GM18507 (cell line): ENCODE measurements at places on chromosomes 6 and 20.

DNA sequence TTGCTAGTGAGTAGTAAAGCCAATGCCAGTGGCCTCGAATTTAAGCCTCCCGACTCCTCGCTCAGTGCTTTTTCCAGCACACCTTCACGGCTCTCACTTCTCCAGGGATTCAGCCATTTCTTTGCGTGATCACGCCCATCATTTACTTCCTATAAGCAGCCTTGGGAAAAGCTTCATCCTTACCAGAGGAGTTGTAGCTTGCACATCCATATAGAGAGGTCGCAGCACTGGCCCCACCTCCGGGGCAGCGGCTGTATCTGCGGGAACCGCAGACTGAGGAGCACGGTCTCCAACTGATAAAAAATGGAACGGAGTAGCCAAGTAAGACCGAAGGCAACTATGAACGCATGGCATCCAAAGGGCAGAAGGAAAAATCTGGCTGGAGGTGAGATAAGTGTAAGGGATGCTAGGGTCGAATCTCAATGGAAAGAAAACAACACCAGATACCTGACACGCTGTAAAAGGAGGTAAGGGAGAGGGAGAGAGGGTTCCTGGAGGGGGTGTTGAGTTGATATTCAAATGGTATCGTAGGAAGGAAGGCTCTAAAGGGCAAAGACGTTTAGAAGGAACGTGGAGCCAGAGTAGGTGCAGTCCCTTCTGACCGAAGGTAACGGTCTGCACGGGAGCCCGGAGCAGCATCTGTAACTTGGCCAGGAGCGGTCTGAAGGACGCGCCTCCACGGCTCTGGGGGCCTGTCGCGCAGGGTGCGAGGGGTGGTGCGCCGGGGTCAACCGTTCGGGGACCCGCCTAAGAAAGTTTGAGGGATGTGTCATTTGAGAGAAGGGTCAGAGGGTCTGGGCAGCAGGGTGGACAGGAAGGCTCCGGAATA is 640 bp downstream of the NFS1 start:
- DNase-seq = no peak

DNA sequence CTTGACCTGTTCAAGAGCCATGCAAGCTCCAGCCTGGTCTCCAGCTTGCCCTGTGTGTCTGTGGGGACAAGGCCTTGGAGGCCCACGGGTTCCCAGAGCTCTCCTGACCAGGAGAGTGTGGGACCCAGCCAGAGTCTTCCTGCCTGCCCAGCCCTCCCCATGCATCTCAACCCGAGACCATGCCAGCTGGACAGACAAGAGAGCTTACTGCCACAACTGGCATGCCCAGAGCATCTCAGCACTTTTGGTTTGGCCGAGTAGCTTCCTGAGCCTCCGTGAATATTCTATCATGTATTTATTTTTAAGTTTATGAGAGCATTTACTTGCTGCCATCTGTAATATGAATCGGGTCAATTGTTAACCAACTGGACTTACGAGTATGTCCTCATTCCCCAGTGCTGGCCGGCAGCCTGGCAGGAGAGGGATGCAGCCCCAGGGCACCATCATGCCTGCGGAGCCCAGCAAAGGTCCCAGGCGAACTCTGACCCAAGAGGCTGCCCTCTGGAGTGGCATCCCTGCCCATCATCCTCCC is 14.9 kb downstream of the IP6K3 start:
- DNase-seq = no peak

- DNase-seq = no peak
Observed at GRCh38 chr6:165895421-165896165, 232.6 kb upstream of the PDE10A start.

DNA sequence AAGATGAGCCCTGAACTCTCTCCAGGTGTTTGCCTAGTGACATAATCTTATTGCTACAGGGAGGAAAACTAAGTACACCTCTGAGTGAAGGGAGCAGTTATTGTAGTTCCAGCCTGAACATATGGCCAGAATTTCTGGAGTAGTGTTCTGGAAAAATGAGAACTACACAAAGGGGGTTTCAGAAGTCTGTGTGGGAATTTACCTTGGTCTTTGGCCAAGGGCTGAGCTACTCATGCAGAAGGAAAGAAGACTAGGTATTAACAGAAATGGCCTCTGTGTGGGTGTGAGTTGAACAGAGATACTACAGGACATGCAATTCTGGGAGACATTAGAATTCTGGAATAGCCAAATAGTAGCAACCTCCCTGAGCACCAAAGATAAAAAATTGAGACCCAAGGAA is 1009.7 kb upstream of the GJE1 start:
- no peak for DNase-seq

- DNase-seq = no peak
Observed at GRCh38 chr6:151380848-151381205, 10.5 kb downstream of the ZBTB2 start.

DNA sequence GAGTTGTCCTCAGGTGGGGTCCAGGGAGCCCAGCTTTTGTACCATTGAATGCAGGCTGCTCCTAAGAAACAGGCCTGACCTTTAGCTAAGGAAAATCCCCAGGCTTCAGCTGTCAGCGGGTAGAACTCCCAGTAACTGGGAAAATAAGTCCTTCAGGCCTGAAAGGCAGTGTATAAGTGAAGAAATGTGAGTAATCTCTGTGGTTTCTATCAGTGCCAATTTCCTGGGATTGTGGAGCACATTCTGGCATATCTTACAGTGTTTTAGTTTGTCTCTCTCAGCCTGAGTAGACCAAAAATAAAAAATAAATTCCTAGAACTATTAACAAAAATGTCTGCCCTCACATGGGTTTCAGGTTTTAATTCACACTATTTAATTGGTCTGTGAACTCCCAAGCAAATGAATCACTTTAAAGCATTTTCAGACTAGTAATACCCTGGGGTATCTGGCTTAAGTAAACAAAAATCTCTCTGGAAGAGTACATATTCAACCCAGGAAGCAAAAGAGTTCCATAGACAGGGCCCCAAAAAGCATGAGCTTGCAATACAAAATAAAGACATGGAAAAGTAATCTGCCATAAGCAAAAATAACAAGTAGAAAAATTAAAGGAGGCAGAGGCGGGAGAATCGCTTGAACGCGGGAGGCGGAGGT is 566.2 kb upstream of the NOX3 start:
- no peak for DNase-seq

DNA sequence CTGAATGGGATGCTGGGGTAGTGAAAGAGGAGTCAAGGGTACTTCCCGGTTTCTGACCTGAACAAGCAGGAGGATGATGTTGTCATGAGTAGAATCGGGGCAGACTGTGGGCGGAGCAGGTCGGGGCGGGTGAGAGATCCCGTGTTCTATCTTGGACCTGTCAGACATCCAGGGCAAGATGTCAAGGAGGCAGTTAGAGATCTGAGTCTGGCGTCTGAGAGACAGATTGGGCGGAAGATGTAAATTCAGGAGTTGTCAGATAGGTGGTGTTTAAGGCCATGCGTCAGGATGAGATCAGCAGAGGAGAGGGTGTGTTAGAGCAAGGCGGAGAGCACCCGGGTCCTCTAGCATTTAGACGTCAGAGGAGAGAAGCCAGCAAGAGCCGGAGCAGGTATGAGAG is 115.5 kb downstream of the DLGAP4 start:
- no peak for DNase-seq

GRCh38 chr6:39037707-39038106 is 10.9 kb upstream of the GLP1R start:
- DNase-seq = no peak

GRCh38 chr6:74603322-74604076 is 602.4 kb downstream of the COL12A1 start:
- DNase-seq = no peak

DNA sequence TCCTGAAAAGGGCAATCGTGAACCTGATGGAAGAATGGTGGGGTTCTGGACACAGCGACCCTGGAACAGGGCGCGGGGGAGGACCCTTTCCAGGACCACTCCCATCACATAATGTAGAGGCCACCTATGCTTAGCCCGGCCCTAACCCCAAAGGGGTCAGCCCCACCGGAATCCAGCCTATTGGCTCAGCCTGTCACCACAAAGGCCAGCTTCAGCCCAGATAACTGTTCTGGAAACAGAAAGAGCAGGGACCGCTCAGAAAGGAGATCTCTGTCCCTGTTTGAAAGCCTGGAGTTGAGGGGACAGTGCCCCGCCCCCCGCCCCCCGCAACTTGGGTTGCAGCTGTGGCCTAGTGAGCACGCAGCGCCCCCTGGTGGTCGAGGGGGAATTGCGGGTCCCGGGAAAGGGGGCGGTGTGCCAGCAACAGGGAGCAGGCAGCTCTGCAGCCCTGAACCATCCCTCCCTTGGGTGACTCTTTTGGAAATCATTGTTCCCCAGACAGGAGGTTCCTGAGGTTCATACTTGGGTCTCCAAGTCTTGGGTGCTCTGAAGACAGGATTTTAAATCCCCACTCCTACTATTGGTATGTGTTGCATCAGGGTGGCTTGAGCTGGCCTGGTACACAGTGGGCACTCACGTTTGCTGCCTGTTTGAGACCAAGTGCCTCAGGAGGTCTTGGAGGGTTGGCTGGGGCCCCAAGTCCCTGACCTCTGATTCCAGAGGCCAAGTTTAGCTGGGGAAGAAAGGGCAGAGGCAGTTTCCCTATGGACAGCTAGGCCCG is 1.5 kb downstream of the SIGLEC1 start:
- peak; percentile 70 for DNase-seq

DNA sequence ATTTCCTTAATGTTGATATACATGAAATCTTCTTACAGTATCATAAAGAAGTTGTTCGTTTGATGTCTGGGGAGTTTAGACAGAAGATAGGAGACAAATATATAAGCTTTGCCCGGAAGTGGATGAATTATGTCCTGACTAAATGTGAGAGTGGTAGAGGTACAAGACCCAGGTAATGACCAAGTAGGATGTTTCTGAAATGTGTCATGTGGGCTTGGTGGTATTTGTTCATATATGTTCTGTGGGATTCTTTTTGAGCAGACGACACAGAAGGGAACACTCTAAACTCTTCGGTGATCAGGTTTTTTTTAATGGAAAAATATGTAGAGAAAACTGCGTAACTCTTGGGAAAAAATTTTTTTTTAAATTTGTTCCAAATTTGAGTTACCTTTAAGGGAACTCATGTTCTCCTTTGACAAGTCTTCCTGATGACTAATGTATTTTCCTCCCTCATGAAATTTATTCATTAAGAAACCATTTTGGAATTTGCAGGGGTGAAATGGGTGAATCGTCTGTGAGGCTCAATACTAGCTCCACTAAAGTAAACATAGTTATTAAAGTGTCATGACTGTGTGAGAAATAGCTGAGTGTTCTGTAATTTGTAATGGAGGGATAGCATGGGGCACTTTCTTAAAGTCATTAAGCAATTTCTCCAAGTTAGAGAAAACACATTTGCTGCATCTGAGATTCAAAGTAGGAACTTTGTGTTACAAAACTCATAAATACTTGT is 100.6 kb downstream of the MAP3K4 start:
- DNase-seq = no peak

DNA sequence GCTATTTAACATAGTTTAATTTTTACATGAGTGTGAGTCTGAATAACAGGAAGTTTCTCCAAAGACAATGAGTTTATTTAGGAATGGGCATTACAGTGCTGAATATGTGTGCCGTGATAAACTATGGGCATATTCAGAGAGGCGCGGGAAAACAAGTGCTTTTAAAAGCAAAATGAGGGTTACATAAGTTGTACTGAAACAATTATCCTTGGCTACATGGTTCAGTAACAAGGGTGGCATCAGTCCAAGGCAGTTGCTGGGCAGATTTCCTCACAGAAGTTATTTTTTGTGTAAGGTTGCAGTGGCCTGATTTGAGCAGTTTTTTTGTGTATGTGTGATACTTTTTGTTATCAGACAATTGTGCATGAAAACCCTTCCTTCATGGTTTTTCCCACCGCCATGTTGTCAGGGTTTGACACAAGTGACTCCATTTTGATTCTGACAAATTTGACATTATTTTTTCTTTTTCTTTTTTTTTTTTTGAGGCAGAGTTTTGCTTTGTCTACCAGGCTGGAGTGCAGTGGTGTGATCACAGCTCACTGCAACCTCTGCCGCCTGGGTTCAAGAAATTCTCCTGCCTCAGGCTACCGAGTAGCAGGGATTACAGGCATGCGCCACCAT is 22.3 kb upstream of the PXDC1 start:
- DNase-seq = no peak

- DNase-seq = no peak
Observed at GRCh38 chr20:51036827-51037531, 14.1 kb upstream of the KCNG1 start.

- DNase-seq = no peak
Observed at GRCh38 chr20:1870792-1871550, 24.2 kb upstream of the SIRPA start.

- no peak for DNase-seq
Observed at GRCh38 chr6:22457996-22458395, 111.4 kb upstream of the HDGFL1 start.

DNA sequence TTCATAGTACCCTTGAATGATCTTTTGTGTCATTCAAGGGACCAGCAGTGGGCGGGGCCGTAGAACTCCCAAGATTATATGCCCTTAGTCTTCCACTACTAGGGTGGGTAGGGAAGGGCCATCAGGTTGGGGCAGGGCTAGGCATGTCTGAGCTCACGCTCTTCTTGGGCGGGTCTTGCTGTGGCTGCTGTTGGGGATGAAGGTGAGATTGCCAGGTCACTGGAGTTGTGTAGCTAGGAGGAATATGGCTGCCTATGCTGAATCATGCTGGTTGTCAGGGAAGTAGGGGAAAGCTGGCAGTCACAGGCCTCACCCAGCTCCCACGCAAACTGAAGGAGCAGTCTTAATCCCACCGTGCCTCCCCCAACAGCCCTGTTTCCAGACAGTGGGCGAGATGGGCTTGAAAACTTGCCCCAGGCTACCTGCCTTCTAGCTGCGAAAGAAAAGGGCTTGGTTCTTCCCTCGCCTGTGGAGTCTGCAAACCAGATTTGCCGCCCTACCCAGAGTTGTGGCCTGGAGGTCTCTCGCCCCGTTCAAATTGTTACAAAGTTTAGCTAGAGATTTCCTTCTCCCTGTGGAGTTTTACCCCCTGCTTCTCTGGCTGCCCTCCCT is 76.4 kb upstream of the ADGRF4 start:
- DNase-seq = no peak

DNA sequence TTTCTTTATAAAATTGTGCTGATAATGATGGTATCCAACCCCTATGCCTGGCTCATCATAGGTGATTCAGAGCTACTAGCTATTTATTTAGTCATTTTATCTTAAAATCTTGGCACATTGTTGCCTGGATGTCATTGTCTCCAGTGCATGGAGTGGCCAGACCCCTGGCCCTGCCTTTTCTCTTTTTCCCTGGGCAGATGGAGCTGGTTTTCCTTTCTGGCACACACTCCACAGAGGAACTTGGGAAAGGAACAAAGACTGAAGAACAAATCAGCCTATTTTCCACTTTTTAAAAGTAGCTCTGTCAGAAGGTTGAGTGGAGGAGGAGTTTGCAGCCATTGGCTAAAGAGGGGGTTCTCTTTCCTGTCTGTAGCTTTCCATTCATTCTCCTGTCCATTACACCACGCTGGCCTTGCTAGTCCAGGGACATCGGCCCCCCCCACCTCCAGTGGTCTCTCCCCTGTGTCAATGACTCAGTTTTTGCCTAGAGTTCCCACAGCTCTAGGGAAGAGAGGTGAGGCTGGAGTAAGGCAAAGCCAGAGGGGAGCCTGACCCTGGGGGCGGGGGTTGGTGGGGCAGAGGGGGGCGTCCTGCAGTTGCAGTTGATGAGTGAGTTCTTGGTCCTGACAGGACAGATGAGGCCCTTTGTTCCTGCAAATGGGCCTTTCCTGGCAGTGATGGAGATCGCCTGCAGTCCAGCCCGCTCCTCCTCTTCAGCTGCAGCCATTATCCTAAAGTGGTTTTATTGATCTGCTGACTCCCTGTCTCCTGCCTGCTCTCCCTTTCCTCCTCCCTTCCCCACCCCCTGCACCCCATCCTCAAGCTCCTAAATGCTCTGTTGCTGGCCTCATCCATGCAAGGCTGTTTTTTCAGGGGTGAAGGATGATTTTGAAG is 774.5 kb downstream of the DHX35 start:
- DNase-seq = no peak
